ENCODE measurements at places on chromosomes 16 and 17. TPM values are rescaled to one million over a fixed set of nuclear protein-coding genes. Genes with fewer than 3 reads are reported as not detected.

The TUBB3 gene
- polyA plus RNA-seq = 0.59 TPM

The POLR2A gene
- 24.7 TPM for polyA plus RNA-seq

The RAB26 gene
- 0.26 TPM for polyA plus RNA-seq

- DNase-seq = no peak
Observed at GRCh38 chr16:17419266-17419665, 51.5 kb downstream of the XYLT1 start.

GRCh38 chr17:29760279-29761039 is 137.7 kb upstream of the CORO6 start:
- no peak for DNase-seq

- DNase-seq = no peak
Observed at GRCh38 chr17:72811976-72812687, 280.4 kb downstream of the SLC39A11 start.

DNA sequence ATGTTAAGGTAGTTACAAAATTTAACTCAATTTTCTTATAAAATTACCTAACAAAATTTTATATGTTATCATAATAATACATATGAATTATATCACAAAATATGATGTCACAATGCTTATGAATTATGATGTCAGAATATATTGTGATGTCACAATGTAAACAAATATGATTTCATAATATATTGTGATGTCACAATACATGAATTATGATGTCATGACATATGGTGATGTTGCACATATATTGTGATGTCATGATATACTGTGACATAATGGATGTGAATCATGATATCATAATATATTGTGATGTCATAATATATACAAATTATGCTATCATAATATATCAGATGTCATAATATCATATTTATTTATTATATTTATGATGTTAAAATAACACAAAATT is 1879.9 kb downstream of the TP53TG3F start:
- no peak for DNase-seq

GRCh38 chr16:66943426-66944053 is 8.2 kb downstream of the CES2 start:
- no peak for DNase-seq

- peak; percentile 15 for DNase-seq
Observed at GRCh38 chr16:5018793-5019192, 14.9 kb downstream of the NAGPA start.

DNA sequence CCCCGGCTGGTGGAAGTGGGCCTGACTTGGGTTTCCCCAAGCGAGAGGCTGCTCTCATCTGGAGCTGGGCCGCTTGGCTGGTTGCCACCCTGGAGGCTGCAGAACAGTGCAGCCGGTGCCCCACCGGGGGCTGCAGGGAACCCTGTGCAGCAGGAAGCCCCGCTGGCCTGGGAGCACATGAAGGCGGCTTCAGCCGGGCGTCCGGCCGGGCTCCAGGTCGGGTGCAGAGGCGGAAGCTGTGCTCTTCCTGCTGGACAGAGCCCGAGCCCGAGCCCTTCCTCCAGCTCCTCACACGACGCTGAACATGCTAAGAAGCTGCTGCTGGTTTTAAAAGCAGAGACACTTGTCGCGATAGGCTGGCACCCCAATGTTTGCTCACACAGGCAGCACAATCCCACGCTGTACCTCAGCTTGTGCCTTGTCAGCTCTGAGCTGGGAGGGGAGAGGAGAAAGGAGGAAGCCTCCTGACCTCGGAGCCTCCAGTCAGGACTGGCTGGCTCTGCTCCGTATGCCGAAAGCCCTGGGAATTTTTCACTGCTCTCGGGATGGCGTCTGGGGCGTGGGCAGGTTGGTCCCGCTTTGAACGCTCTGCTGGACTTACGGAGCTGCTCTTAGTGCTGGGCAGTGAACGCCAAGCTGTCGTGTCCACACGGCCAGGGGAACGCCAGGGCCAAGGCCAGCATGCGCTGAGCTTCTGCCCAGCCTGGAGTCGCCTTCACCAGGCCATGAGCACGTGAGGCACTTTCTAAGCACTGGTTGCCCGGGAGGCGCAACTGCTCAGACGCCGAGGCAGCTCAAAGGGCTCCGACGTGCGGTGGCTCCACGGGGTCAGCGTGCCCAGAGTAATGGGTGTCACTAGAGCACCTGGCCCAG is 8.8 kb downstream of the CDK5R1 start:
- DNase-seq = peak; percentile 47

DNA sequence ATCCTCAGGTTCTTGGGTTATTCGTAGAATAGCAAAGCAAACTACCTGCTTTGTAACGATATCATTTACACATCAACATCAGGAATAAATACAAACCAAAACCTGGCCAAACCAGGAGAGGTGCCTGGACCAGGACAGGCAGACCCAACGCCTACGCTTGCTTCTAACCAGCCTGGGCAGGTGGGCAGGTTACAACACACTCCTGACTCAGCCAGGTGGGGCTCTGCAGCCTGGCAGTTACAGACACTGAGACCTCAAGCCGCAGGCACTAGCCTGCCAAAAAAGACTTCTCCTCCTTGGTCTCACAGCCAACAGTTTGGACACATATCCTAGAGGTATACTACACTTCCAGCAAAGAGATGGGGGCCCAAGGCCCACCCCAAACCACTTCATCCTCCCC is 14.0 kb downstream of the ANKRD11 start:
- DNase-seq = no peak

- no peak for DNase-seq
Observed at GRCh38 chr16:25035494-25036405, 20.6 kb upstream of the ARHGAP17 start.

All from heart right ventricle (tissue), 16 donors.